ENCODE measurements at places on chromosomes 6 and 20. TPM values are rescaled to one million over a fixed set of nuclear protein-coding genes. Genes with fewer than 3 reads are reported as not detected.

MOXD1 gene
- 5.9 TPM for polyA plus RNA-seq

RBBP9 gene
- polyA plus RNA-seq, result 16.4 TPM

GRCh38 chr6:113818578-113818977 lies 38.6 kb upstream of the MARCKS start:
- no peak for DNase-seq

TAGAP gene
- 1.4 TPM for polyA plus RNA-seq

DNA sequence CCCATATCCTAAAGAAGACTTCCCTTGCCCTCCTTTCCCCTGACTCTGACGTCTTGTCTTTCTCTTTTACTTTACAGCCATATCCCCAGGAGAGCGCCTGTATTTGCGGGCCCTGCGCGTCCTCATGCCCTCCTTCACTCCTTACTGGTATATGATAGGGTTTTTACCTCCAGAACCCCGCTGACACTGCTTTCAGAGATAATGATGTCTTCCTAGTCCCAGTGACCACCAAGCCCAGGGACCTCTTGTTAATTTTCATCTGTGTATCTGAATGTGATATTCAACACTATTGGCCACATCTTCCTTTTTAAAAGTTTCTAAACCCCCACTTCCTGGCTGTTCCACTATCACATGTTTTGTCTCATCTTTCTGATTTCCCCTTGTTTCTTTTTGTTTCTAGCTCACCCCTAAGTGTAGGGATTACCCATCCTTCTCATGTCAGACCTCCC lies 102.0 kb downstream of the HIVEP1 start:
- DNase-seq, result no peak

DNA sequence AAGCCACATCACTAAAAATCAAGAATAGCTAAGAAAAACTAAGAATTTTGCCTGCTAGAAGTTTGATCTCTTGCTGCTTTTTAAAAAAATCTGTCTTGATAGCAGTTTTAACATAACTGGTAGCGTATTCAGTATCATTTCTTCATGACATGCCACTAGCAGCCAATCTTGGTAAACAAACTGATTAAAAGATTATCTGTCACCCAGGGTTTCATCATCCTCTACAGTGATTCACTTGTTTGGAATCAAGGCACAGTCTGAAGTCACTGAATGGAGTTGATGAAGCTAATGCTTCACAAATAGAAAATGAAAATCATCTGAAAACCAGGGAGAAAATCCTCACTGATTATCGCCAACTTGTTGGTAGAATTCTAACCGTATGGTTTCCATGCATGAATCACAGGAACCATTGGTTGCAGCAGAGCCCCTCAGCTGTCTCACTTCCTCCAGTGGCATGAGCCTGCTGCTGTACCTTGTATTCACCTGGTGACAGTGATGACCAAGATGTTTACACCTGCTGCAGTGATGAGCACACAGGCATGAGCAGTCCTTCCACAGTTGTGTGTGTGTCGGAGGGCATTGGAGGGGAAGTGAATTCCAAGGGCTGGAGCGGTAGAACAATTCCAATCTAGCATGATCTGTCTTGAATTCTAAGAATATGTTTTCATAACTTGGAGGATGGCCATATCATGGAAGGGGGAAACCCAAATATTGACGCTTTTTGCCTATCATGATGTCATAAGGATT lies 275.0 kb downstream of the KHDC1L start:
- DNase-seq, result no peak

- no peak for DNase-seq
These were observed 5.8 kb downstream of the DEFB123 start for GRCh38 chr20:31446084-31446819.

- DNase-seq, result no peak
These were observed 43.9 kb upstream of the CLIC5 start for GRCh38 chr6:46059608-46060007.

FOXA2 gene
- not detected for polyA plus RNA-seq

TXNDC5 gene
- 94.0 TPM for polyA plus RNA-seq

NHSL1 gene
- 25.3 TPM for polyA plus RNA-seq

- DNase-seq, result no peak
These were observed 370.3 kb downstream of the RFPL4B start for GRCh38 chr6:112717401-112717800.

MAPK14 gene
- 37.5 TPM for polyA plus RNA-seq

GRCh38 chr6:72321788-72322187 lies 300.1 kb upstream of the KCNQ5 start:
- no peak for DNase-seq

WFDC11 gene
- not detected for polyA plus RNA-seq

- DNase-seq, result no peak
These were observed 507.3 kb upstream of the ARID1B start for GRCh38 chr6:156269751-156270369.

GRCh38 chr6:156998794-156999330 lies 221.7 kb downstream of the ARID1B start:
- no peak for DNase-seq

FILIP1 gene
- polyA plus RNA-seq, result 45.3 TPM

GRCh38 chr6:44004625-44005506 lies 122.4 kb downstream of the MRPL14 start:
- no peak for DNase-seq

- no peak for DNase-seq
These were observed 895.9 kb downstream of the EYS start for GRCh38 chr6:64811119-64811518.

MCCD1 gene
- not detected for polyA plus RNA-seq

DNA sequence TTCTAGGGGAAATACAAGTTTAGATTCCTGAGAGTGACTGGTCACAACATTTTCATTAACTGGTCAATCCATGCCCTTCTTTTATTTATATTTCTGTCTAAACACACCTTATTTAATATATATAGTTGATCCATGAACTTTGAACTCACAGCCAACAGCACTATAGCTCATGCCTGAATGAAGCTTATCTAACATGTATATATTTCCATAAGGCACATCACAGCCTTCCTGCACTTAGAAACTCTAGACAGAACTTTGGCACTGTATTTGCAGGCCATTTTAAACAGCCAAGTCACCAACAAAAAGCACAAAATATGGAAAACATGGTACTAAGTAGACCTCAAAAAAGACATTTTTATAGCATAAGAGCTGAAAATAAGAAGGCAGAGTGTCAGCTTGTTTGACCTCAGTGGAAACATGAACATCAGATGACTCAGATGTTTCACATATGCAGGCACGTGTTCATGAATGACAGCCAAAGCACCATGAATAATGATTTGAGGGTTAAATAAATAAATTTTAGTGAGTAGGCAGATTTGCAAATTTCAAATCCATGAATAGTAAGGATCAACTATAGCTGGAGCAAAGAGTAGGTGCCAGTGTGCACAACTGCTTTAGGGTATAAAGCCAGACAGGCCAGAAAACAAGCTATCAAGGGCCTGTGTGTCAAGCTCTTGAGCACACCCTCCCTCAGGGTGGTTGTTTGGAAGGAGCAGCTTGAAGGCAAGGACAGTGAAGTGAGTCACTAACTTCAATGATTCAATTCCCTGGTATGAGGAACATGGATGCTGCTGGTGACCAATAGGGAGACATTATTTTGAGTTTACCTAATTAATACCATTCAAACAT lies 88.9 kb upstream of the NT5E start:
- no peak for DNase-seq

DNA sequence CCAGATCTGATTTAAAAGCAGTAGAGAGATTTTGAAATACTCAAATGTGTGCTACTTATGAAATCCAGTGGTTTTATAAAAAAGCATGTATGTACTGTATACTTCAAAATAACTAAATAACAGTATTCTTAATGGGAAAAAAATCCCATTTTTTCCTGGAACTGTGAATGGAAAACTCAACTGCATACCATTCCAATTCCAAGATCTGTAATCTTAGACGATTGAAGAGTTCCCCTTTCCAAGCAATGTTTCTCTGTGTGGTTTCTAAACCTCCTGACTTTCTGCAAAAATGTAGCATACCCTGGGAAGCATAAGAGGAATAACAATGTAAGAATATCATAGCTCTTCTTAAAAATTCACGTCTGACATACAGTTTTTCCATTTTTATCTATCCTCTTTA lies 40.3 kb upstream of the HIVEP2 start:
- peak; percentile 77 for DNase-seq

LY6G6F gene
- not detected for polyA plus RNA-seq

MTFR2 gene
- 1.2 TPM for polyA plus RNA-seq

DNA sequence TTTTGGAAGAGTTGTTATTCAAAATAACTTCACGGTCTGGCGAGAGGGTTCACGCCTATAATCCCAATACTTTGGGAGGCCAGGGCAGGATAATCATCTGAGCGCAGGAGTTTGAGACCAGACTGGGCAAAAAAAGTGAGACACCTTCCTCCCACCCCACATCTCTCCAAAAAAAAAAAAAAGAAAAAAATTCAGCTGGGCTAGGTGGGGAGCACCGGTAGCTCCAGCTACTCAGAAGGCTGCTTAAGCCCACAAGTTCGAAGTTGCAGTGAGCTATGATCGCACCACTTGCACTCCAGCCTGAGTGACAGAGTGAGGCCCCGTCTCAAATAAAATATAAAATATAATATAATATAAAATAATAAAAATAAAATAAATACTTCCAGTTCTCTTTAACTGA lies 10.4 kb downstream of the OR2B2 start:
- no peak for DNase-seq

CDH4 gene
- 0.97 TPM for polyA plus RNA-seq

DNA sequence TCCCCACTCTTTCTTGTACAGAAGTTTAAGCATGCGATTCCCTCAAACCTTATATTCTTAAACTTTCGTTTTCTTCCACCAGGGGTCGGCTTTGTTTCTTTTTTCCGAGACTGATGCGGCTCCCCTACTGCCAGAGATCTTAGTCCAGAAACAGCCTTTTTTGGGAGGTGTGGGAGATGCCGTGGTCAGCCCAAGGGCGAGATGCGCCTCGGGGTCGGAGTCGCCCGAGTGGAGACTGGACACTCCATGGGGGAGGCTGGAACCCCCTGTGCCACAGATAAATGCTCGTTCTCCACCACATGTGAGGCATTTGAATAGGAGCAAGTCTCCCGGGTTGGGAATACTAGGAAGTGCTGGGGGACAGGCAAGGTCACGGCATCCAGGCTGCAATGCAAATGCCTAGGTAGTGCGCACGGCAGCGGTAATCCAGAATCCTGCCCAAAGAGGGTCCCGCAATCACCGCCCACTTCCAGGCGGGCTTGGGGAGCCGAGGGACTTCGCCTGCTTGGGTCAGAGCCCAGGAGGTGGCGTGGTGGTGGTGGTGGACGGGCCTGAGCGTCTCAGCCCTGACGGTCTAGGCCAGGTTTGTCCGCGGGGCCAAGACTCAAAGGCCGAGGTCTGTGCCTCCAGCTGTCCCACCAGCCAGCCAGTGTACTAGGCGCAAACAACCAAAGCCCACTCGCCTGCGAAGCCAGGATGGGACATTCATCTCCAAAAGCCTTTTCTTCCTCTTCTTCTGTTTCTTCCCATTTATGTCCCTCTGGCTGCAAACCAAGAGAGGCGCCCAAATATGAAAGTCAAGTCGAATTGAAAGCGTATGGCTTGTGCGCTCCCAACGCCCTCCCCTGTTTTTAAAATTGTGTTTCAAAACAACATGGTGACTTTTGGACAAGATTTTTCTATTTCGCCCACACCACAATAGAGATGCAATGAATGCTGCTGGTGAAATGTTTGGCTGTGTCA lies 39.3 kb upstream of the OSTM1 start:
- peak; percentile 72 for DNase-seq

DNA sequence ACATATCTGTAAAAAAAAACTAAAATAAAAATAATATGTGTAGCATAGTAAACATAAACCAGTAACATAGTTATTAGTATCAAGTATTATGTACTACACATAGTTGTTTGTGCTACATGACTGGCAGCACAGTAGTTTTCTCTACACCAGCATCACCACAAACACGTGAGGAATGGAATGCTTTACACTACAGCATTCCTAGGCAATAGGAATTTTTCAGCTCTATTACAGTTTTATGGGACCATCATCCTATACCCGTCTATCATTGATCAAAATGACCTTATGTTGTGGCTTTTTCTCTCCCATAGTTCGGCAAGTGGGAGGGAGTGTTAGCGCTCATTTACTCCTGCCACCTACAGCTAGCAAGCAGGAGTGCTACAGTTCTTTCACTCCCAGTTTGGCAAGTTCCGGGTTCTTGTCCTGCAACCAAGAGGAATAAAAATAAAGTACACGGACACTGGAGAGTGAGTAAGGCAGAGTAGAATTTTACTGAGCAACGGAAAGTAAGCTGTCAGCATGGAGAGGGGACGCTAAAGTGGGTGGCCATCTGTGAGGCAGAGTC lies 196.8 kb upstream of the HSF2 start:
- DNase-seq, result no peak

DNA sequence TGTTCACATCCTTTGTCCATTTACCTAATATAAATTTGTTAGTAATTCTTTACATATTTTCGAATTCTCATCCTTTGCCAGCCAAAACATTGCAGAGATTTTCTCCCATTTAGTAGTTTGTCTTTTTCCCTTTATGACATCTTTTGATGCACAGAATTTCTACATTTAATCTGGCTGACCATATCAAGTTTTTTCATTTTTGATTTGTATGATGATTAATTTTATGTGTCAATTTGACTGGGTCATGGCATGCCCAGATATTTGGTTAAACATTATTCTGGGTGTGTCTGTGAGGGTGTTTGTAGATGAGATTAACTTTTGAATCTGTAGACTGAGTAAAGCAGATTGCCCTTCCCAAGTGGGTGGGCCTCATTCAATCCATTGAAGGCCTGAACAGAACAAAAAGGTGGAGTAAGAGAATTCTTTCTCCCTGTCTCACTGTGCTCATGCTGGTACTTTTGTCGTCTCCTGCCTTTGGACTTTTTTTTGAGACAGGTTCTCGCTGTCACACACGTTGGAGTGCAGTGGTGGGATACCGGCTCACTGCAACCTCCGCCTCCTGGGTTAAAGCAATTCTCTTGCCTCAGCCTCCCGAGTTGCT lies 72.1 kb upstream of the EPB41L1 start:
- DNase-seq, result no peak

- no peak for DNase-seq
These were observed 24.5 kb upstream of the FAM135A start for GRCh38 chr6:70388814-70389213.

- DNase-seq, result no peak
These were observed 96.9 kb downstream of the FAM120B start for GRCh38 chr6:170403451-170403850.

EDN1 gene
- polyA plus RNA-seq, result 1.6 TPM

DNA sequence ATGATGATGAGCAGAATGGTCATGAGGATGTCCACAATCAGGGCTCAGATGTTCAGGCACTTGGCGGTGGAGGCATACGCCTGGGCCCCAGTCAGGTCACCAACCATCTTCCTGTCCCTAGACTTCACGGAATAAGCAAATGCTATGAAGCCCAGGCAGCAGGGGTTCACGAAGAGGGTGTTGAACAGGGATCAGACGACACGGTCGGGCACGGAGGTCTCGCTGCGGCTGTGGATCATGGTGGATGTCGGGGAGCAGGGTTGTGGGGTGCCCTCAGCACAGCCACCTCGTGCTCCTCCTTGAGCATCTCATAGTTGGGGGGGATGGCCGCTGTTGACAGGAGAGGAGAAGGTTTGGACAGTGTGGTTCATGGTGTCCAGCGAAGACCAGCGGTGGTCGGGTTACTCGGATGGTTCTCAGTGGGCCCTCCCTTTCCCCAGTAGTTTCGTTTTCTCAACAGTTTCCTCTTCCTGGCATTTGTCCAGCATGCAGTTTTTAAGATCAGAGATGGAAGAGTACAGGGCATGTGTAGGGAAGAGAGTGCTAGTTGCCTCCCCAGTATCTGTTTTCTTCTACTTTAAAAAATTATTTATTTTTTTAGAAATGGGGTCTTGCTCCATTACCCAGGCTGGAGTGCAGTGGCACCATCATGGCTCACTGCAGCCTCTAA lies 20.3 kb upstream of the SPDEF start:
- no peak for DNase-seq

PPP1R14C gene
- polyA plus RNA-seq, result 39.4 TPM

PDE10A gene
- 8.8 TPM for polyA plus RNA-seq

Data from muscle of arm (tissue), 14 donors.